ENCODE measurements at places on chromosomes 6 and 20.

GRCh38 chr20:63498960-63499337, at the start of gene EEF1A2:
EEF1A2 (minus strand) TSS chr20:63499083; CDS start chr20:63497763, 1,320 bp downstream.
- peak; percentile 56 for DNase-seq

- DNase-seq: peak; percentile 59
Observed at GRCh38 chr6:32796848-32797776, 19.7 kb downstream of the HLA-DOB start.

DNA sequence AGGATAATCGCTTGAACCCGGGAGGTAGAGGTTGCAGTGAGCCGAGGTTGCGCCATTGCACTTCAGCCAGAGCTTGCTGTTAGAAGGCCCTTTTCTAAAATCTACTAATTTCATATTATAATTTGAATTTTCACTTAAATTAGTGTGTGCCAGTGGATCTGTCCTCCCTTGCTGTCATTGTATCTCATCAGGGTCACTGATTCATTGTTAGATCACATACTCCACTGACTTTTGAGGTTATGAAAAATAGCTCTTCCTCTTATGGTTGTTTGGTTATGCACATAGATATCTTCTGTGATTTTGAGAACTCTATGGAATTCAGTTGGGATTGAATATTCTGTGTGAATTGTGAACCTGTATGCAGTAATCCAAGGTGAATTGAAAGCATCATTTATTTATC, 53.1 kb upstream of the TULP4 start:
- no peak for DNase-seq

- no peak for DNase-seq
Observed at GRCh38 chr20:3404402-3404801, 3.1 kb downstream of the DNAAF9 start.

GRCh38 chr6:74577619-74578018, 628.2 kb downstream of the COL12A1 start:
- DNase-seq: no peak

GRCh38 chr20:35517125-35517524, 12.3 kb downstream of the C20orf173 start:
- no peak for DNase-seq

DNA sequence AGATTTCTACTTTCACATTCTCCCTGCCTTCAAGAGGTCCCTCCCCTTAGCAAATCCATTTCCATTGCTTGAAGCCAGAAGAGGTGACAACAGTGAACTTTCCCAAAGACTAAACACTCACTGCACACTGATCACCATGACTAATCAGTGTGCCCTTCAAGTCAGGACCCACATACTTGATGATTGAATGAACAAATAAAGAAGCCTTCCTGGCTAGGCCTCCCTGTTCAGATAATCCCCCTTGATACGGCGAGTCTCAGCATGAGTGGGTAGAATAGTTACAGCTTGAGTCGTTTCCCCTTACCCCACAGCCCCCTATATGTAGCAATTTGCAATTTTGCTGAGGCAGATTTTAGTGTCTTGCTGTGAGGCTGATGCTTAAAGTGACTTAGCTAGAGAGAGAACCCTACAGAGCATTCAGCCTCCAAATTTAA, 102.2 kb downstream of the UNC5CL start:
- no peak for DNase-seq

GRCh38 chr6:30211899-30212298, 1.3 kb downstream of the TRIM26 start:
- no peak for DNase-seq

- no peak for DNase-seq
Observed at GRCh38 chr20:17735959-17736621, 36.3 kb downstream of the BANF2 start.

DNA sequence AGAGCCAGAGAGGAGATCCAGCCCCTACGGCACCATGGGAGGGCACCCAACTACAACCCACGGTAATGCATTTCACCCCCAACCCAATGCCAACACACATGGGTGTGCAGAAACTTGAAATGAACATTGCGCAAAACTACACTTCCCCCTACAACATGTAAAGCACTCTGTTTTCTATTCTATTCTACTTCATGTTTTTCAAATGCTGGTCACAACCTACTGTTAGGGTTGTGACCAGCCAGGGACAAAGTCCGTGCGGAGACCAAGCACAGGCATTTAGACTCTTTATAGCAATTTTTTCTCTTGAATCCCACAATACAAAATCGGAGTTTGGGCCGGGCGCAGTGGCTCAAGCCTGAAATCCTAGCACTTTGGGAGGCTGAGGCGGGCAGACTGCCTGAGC, 90.6 kb downstream of the MRPL14 start:
- no peak for DNase-seq

DNA sequence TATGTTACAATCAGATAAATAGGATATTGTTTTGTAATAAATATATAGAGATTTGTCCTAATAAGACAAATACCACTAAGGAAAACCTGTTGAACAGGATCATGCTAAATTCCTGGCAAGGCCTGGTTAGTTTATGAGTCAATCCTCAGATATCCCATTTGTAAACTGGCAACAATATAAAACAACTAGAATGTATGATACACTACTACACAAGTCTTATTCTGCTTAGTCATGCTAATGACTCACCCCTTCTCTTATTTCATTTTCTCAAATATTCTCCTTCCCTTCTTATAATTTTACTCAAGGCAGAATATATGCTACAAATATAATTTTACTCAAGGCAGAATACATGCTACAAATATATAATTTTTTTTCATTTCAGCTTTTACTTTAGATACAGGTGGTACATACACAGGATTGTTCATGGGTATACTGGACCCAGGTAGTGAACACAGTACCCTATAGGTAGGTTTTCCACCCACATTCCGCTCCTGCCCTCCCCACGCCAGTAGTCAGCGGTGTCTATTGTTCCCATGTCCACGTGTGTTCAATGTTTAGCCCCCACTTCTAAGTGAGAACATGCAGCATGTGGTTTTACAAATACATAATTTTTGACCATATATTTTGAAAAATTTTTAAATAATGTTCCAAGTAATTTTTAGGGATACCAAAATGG, 6.3 kb downstream of the OSER1 start:
- no peak for DNase-seq

DNA sequence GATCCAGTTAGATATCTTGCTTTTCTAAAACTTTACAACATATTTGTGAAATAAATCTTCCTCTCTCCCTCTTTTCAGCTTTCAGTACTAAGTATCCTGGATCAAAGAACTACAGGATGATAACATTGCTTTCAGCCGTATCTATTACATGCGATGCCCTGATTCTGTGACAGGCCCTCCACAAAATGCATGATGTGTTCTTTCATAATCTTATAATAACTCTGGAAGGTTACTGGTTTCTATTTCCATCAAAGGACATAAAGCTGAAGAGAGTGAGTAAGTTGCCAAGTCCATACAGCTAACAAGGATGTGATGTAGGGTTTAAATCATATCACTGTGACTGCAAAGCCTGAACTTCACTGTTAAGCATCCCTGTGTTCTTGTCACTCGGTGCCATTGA, 62.9 kb upstream of the ADGRG6 start:
- DNase-seq: no peak

- no peak for DNase-seq
Observed at GRCh38 chr20:36084897-36085613, 69.5 kb upstream of the EPB41L1 start.

- DNase-seq: no peak
Observed at GRCh38 chr6:142825760-142826159, 119.2 kb downstream of the HIVEP2 start.

DNA sequence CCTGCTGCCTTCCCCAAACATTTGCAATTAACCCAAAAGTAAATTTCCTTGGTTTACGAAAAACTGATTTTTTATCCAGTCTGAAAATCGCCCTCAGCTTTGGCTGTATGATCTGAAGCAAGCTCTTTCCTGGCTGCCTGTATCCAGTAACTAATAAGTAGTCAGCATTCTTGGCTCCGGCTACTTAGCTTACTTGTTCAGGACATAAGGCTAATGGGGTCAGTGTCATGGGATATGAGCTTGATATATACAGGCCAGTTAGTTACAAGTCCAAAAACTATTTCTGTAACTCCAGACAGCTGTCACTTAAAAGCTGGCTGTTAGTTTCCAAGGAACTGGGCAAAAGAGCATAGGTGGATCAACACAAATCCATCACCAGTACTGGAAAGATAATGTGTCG, 56.2 kb downstream of the KHDC1L start:
- no peak for DNase-seq

- DNase-seq: no peak
Observed at GRCh38 chr6:127854009-127854408, 46.8 kb downstream of the THEMIS start.

- DNase-seq: no peak
Observed at GRCh38 chr6:77448546-77448945, 14.7 kb downstream of the HTR1B start.

GRCh38 chr6:147392917-147393625, 115.4 kb upstream of the SAMD5 start:
- DNase-seq: no peak

DNA sequence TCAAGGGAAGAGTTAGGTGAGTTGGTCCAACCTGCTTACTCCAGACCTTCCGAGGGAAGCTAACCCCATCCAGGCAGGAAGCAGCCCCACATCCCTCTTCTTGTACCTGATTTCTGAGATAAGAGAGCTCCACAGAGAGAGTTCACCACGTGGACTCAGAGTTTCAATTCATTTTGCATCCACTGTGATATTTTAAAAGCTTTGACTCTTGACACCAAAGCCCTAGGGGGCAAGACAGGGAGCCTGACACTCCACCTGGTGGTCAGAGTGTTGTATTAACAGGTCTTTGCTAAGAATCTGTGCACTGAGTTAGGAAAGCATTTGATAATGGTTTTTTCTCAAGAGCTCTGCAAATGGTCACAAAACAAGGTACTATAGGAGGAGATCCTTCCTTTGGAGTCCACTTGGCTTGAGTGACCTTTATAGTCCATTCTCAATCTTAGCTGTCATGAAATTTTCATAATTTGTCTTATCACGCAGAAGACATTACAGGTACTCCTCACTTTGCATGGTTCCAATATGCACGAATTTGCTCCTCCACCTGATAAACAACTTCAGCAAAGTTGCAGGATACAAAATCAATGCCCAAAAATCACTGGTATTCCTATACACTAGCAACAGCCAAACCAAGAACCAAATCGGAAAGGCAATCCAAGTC, 56.2 kb upstream of the RIPOR2 start:
- no peak for DNase-seq

- DNase-seq: no peak
Observed at GRCh38 chr6:33205191-33206026, 954 bp downstream of the HSD17B8 start.

GRCh38 chr6:2962004-2962403, 9.4 kb downstream of the SERPINB6 start:
- DNase-seq: no peak

- DNase-seq: no peak
Observed at GRCh38 chr6:116389357-116389756, 18.6 kb downstream of the DSE start.

GRCh38 chr6:170187669-170188566, 103.0 kb downstream of the DLL1 start:
- DNase-seq: no peak

DNA sequence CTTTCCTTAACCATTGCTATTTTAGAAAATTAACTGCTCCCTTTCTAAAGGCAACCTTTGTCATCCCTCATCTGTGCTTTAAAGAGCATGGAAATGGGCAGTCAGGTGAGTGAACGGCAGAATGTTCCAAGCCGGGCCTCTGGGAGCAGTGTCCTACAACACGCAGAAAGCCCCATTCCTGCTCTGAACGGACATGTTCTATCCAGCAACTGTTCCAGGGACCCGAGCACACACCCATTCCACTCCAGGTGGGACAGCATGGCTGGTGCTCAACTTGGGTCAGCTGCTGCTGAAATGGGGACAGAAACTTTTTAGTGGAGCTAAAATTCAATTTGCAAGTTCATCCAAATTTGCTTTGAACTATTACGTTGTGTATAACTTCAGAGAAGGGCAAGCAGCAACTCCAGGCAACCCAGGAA, 26.7 kb downstream of the DIDO1 start:
- DNase-seq: no peak

- no peak for DNase-seq
Observed at GRCh38 chr6:90369024-90369519, 72.4 kb upstream of the BACH2 start.

- DNase-seq: no peak
Observed at GRCh38 chr6:147467886-147468285, 40.6 kb upstream of the SAMD5 start.

- no peak for DNase-seq
Observed at GRCh38 chr6:106976270-106976669, 1.7 kb upstream of the CD24 start.

- no peak for DNase-seq
Observed at GRCh38 chr20:9040863-9041524, 27.9 kb upstream of the PLCB4 start.

DNA sequence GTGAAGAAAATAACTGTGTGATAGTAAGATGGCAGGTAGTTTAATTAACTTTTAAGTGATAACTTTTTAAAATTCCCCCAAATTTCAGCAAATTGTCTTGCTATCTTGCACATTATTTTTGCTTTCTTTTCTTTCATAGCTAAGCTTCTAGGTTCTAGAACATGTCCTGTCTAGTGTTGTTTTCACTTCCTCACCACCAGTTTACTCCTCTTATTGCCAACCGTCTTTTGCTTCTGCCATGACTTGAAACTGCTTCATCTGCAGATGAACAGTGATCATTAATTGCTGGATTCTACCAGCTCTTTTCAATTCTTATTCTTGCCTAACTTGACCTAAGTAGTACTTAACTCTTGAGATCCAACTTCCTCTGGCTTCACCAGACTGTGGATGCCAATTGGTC, 137.8 kb downstream of the CENPW start:
- no peak for DNase-seq

- no peak for DNase-seq
Observed at GRCh38 chr6:103715269-103715668, 1144.5 kb downstream of the HACE1 start.

- no peak for DNase-seq
Observed at GRCh38 chr6:150691463-150691862, 91.8 kb downstream of the PLEKHG1 start.

DNA sequence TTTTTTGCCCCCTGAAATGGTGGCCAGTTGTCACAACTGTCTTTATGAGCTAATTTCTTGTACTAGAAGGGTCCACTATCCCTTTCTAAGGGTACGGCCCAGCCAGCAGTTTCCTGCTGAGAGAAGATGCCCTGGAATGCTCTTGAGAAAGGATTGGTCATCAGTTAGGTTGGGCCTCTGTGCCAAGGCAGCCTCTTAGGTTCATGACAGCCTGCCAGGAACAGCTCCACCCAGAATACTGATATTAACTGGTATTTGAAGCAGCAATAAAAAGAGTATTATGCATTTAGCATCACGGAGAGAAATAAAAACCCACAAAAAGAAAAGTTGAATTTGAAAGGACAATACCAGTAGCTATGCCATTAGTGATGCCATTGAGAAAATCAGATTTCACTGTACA, 9.0 kb upstream of the HINT3 start:
- DNase-seq: no peak

All from occipital lobe (tissue), 3 donors.